IPS-NIHi11 (cell line): ENCODE measurements at places on chromosomes 5 and 9.

- no peak for DNase-seq
Observed at GRCh38 chr9:136013524-136014034, 52.4 kb upstream of the UBAC1 start.

- no peak for DNase-seq
Observed at GRCh38 chr5:170108266-170108785, 2.6 kb downstream of the FOXI1 start.

GRCh38 chr9:3658964-3659363 lies 133.2 kb upstream of the RFX3 start:
- no peak for DNase-seq

DNA sequence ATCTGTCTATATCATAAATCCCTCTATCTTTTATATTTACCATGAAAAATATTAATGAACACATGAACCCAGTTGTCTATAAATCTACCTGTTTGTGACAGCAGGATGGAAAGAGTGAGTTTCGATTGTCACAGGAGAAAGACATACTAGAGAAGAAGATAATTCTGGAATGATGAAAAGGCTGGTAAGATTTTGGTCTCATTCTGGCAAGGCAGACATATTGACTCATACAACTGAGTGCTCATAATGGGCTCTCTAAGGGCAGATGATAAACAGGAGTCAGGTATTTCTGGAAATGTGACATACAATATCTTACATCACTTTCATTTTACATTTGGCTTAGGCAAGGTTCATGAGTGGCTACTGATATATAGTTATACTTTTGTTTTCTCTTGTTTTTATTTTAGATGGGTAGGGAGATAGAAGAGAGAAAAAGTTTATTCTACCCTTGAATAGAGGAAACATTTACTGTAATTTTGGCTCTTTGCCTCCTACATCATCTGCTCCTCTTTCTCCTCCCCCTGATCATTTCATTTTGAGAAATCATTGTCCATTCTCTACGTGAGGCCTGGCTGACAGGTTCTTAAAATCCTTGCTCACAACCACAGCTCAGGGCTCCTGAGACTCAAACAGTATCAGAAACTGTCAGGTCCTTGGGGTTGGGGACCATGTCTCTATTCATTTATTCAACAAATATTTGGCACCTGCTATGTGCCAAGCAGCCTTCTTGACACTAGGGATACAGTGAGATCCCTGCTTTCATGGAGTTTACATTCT lies 14.4 kb downstream of the ELOVL7 start:
- DNase-seq = no peak
